ENCODE measurements at places on chromosomes 5 and 9.

DNA sequence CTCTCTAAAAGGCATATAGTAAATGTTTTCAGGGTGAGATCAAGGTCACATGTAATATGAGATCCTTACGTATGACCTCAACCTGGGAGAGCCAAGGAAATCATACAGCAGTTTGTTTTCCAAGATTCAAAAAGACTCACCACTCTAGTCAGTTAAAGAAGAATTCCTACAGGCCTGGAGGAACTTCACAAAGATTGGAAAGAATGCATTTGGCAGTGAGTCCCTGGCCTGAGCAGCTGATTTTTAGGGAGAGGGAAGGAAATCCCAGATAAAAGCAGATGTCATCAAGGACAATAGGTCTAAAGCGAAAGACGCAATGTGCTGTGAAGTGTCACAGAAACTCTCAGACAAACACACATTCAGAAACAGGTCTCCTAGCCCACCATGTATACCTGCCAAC lies 424.0 kb upstream of the ZNF462 start:
- DNase-seq, result no peak

DNA sequence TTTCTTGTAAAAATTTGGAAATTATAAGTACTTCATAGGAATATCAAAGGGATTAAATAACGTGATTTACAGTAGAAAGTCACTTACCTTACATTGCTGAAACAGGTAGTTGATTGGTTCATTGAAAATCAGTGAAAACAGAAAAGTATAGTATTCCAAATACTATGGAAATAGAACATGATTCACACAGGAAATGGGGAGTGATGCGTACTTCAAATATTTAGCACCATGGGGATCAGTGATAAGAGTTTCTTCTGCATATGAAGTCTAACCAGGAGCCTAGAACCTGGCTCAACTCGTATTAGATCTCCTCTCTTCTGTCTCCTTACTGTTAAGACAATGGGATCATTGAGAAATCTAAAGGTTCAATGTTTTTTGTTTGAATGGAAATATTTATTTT lies 133.3 kb downstream of the FAM174A start:
- no peak for DNase-seq

DNA sequence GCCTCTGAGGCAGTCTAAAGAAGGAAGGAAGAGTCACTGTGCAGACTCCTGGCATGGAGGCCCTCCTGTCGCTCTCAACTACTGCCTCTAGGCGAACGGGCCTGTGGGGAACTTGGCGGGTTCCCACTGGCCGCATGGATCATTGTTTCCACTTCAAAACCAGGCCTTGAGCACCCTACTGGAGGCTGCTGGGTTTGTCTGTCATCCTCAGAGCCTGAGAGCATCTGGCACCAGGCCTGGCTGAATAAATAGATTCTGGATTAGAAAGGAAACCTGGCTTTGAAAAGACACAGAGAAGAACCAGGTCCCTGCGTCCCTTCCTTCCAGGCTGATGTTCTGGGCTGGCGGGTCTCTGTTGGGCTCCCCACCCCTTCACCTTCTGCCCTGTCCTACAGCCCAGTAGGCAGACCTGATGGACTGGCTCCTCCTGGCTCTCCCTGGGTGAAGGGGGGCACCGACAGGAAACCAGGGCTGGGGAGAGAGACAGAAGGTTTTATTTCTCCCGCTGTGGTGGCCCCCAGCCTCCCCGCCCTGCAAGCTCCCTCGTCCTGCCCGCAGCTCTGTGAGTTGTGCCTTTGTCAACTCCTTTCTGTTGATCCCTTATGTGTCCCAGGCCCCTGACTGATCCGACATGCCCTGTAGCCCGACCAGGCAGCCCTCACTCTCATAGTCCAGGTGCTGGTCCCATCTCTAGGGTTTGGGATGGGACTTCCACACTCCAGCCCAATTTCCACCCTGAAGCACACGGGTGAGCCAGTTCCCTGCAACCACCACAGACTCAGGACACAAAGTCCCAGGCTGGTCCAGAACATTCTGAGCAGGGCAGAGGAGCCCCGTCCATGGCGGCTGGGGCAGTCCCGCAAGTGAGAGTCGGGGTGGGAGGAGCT lies 50.1 kb downstream of the ADAMTS2 start:
- no peak for DNase-seq

DNA sequence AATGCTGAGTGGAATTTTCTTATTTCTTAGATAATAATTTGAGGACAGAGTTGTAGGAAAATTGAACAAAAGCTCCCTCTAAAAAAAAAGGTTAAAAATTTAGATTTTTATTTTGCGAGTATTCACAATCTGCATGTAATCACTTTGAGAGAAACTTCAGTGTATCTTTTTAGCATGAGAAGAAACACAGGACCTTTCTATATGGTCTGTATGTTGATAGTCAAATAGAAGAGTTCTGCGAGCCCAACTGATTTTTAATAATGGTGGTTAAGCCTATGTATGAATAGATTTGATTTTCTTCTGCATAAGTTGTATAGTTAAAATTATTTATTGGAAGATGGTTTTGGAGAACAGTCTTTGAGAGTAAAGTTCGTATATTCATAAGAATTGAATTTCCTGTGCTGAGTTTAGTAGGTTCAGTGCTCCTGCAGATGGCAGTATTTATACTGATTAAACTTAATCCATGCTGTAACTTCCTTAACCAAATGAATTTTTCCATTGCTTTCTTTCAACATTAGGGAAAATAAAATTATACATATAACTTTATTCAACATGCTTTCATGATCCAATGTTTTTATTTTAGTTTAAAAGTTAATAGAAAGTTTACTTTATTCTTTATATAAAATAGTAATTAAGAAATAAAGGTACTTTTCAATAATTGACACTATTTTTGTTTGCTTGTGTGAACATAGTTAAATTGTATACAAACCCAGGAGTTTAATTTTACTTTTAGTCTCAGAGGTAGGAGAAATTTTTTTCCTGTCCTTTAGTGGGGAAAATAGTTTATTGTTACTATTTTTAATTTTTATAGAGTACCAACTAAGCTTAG lies 19.6 kb downstream of the TCERG1 start:
- DNase-seq, result no peak

- no peak for DNase-seq
Measured at GRCh38 chr5:115579747-115580173, 22.5 kb downstream of the TICAM2 start.

GRCh38 chr9:9874270-9874669 lies 738.5 kb downstream of the PTPRD start:
- DNase-seq, result no peak

- no peak for DNase-seq
Measured at GRCh38 chr9:129567842-129568559, 52.9 kb downstream of the C9orf50 start.

GRCh38 chr9:27131731-27132130 lies 22.7 kb downstream of the TEK start:
- DNase-seq, result no peak

DNA sequence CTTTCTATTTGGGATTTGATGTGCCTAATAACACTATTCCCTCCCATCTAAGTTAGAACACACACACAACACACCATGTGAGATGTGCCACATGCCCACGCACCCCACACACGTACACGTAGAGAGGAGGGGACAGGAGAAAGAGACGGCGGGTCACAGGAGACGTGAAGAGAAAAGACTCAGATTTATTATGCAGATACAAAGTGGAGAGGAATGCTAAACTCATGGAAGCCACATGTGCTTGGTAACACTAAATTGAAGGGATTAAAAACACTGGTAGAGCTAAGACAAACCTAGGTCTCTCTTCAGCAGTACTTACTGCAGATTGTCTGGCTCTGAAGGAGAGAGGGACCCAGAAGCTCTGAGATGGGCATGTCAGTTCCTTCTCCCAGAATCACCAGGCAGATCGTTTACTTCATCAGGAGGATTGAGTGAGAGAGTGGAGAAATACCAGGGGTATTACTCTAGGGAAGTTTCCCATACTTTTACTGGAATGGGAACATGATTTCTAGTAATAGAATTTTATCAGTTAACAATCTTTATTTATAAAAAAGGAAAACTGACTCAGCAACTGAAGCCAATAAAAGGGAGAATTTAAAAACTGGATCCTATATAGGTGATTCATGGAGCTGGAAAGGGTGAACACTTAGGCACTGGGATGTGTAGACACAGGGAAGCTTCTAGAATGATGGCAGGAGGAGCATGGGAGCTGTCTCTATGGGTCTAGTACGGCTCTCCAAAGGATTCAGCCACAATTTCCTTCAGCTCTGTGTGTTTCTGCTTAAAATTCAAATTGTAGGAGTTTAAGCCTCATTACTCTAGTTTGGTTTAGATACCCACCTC lies 139.4 kb downstream of the MACIR start:
- no peak for DNase-seq

DNA sequence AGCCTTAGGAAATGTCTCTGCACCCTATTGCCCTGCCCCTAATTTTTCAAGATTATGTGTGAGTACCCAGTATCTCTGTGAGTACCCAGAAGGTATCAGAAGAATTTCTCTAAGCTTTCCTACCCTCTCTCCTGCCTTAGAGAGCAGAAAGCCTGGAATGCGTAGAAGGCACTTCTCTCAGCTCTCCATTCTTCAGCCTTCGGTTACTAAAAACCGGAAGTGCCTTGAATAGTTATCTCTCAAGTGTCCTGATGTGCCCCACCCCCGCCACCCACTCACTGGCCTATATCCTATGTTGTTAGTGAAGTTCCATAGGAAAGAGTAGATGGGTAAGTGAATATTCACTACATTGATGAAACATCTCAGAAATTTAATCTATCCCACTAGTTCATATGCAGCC lies 210.7 kb upstream of the CDH10 start:
- DNase-seq, result no peak

Data from CD4-positive, alpha-beta T cell treated with Interferon alpha-2 for 1 hour (primary cell).